ENCODE measurements at places on chromosomes 2 and 18.

DNA sequence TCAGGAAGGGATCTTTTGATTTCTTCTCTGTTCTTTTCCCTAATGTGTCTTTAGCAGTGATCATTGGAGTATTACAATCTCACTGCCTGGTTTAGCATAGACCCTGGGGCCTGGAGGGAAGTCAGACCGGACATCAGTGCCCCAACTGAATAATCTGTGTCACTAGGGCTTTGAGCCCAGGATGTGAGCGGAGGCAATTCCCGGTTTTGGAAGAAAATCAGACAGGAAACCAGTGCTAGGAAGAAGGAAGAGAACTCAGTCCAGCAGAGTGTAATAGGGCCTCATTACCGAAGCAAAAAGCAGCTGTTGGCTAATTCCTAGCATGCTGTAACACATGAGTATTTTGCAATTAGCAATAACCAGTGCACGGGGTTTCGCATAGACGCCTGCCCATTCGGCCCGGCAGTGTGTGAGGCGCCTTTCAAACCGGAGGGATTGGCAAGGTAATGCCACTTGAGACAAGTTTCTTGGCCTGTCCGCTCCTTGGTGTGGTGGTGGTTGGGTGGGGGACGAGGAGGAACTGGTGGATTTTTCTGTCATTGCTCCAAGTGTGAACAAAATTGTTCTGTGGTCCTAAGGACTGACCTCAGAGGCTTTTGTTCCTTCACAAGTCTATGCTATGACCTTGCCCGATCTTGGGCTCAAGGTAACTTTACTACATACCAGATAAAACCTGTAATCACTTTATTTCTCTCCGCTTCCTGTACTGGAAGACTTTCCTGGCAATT is 2.8 kb downstream of the FOSL2 start:
- DNase-seq = no peak

DNA sequence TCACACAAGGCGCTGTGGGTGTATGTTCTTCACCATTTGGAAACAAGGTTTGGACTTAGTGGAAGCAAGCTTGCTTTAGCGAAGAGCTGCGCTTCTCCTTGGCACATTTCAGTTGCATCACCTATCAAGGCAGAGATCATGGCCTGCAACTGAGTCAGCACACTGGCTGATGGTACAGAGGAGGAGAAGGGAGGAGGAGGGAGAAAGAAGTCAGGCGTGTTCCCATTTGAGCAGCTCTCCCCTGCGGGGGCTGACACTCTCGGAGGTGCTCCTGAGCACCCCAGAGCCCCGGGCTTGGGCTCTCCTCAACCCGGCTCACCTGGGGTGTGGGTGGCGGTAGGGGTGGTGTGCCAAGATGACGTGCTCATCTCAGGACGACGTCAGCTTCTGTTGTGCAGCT is 6.0 kb upstream of the SERPINB5 start:
- DNase-seq = no peak

- DNase-seq = no peak
Observed at GRCh38 chr2:128805918-128806317, 487.2 kb upstream of the HS6ST1 start.

- no peak for DNase-seq
Observed at GRCh38 chr2:174431902-174432301, 36.4 kb downstream of the SCRN3 start.

- no peak for DNase-seq
Observed at GRCh38 chr18:48776641-48777025, 174.1 kb downstream of the SMAD7 start.

GRCh38 chr18:615092-615521 is 18.3 kb downstream of the CLUL1 start:
- no peak for DNase-seq

- no peak for DNase-seq
Observed at GRCh38 chr2:236935083-236935482, 150.6 kb upstream of the COPS8 start.

DNA sequence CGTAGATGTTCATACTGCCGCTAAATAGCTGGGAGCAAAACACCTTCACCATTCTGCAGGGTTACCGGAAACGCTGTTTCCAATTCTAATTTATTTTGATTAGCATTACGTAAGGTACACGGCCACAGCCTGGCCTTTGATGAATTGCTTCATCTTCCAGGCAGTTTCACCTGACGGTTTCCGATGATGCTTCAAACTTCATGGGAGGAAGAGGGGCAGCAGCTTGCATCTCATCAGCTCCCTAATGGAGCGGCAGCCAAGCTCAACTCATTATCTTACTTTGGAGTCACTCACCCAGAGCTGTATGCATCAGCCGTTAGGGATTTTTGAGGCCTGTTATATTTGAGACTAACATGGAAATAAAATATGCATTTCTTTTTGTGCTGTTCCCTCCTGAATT is 54.8 kb downstream of the TMEM18 start:
- DNase-seq = no peak
